NCI-H524 treated with DMSO at 0.1 percent for 48 hours (cell line): ENCODE measurements at places on chromosomes 5 and 9.

GRCh38 chr9:113808391-113809358 is 67.4 kb upstream of the ZNF618 start:
- no peak for DNase-seq

- DNase-seq, result no peak
These were observed 910.0 kb upstream of the WWC1 start for GRCh38 chr5:167381457-167381856.

DNA sequence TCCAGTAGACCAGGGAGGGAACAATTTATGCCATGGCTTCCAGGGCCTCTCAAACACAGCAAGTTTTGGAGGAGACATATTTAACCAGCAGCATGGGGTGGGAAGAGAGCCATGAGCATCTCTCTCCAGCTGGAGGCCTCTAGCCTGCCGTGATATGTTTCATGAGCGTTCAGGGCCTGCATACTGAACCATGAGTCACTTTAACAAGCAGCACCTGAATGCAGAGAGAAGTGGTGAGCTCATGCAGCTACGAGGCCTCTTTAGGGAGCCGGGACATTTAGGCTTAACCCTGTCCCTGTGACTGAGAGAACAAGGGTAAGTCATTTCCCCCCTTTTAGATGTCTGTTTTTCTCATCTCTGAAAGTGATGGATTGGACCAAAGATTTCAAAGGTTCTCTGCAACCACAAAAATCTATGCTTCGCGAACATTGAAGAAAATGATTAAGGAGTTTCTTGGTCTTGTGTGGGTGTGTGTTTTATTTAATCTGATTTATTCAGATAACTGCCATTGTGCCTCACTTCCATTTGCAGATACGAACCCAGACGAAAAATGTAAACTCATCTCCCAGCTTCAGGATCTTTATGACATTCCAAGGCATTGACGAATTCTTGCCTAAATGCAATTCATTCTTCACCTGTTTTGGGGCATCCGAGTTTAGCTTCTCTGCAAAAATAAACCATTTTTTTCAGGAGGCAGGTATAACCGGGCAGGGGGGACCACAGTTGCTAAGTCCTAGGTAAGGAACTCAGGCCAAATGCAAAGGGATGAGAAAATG is 157.0 kb downstream of the GABBR2 start:
- DNase-seq, result no peak

- no peak for DNase-seq
These were observed 212.8 kb downstream of the GNA14 start for GRCh38 chr9:77435277-77435676.

DNA sequence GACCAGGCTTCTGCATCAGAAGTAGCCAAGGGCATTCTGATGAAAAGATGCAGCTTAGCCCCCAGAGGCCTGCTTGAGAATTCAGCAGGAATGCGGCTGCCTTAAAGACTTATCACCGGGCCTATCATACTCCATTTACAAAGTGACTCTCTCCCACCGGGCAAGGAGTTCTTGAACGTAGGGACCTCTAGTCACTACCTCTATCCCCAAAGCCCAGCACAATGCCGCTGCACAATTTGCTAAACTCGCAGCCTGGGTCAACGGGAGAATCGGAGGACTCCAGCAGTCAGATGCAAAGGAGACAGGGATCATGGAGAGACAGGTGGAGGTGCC is 661 bp downstream of the PDCL start:
- no peak for DNase-seq

DNA sequence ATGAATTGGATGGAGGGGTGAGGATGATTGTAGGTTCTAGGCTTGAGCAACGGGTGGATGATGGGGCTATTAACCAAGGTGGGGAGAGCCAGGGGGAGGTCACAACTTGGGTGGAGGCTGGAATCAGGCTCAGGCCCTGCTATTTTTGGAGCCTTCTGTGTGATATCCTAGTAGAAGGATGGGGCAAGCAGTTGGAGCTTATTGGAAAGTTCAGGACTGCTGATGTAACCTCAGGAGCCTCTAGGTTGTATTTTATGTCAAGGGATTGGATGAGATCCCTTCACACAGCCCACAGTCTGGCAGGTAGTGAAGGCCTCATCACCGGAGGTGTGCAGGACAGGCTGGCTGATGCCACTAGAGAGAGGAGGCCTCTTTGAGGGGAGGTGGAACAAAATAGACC is 11.2 kb upstream of the RPS14 start:
- no peak for DNase-seq

DNA sequence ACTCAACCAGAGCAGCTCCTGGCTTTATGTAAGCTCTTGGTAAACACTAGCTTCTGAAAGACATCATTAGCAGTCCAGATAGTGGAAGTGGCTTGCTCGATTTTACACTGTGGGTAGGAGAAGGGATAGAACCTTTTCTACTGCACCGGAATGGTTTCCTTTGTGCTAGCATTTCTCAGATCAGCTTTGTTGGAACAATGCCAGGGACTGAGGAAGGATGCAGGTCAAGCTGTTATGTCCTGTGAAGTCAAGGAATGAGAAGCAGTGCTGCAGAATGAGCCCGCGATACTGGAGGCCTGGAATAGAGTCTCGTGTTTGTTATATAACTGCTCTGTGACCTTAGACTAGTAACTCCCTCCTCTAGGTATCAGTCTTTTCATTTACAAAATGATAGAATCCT is 233.6 kb downstream of the GABRB2 start:
- no peak for DNase-seq

GRCh38 chr5:28580616-28581015 is 1542.2 kb upstream of the CDH9 start:
- DNase-seq, result no peak

DNA sequence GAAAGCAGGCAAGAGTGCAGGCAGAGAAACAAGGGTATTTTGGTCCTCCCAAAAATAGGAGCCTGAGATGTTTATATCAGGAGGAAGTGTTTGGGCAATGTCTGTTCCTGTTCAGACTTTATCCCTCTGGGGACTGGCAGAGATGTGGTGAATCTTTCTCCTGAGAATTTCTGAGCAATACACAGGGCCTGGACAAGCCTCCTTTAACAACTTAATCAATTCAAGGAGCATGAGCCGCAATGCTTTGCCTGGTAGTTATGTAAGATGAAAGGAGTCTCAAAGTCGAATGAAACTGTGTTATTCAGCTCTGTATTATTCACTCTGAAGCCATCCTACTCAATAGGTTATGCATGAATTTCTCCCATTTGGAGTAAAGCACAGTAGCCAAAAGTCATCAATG is 365.6 kb downstream of the MAN2A1 start:
- DNase-seq, result no peak

GRCh38 chr9:131620764-131621520 is 75.6 kb downstream of the PRRT1B start:
- no peak for DNase-seq
